ENCODE measurements at places on chromosomes 3 and 15. TPM values are rescaled to one million over a fixed set of nuclear protein-coding genes. Genes with fewer than 3 reads are reported as not detected.
A peak's percentile ranks its signal among the peaks of the same experiment; 100 is the strongest.

The HCLS1 gene
- total RNA-seq = 120 TPM

- no peak for DNase-seq
These were observed 3.1 kb downstream of the OXSR1 start for GRCh38 chr3:38168151-38169026.

The KIF23 gene
- 4.8 TPM for total RNA-seq

- no peak for DNase-seq
These were observed 41.3 kb downstream of the CMTM7 start for GRCh38 chr3:32432711-32433530.

- no peak for DNase-seq
These were observed 13.3 kb upstream of the CCR1 start for GRCh38 chr3:46221391-46221790.

- DNase-seq = no peak
These were observed 66.7 kb upstream of the TNIK start for GRCh38 chr3:171526869-171527268.

DNA sequence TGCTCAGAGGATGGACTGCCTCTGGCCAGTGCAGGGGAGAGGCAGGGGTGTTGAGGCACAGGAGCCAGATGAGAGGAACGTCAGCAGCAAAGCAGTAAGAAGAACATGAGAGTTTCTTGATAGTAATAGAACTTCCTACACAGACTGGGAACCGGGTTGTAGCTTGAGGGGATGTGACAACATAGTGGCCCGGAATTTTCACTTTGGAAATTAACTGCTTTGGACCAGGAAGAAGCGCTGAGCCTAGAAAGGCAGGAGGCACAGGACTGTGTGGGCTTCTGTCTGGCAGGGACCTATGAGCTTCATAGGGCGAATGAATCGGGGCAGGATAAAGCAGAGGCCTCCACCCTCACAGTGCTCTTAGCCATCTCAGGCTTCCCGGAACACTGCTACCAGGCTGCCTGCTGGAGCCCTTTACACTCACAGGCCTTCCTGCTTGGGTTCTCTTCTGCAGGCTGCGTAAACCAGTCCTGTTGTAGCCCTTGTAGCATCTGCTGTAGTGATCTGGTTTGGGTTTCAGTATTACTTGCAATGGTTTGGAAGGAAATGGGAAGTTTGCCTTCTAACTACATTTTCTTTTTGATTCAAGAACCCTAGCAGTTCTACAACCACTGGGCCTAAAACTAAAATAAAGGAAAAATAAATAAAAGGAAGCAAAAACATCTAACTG is 3.3 kb upstream of the ADPGK start:
- no peak for DNase-seq

GRCh38 chr3:130892759-130893375 is 1.0 kb upstream of the ATP2C1 start:
- peak; percentile 74 for DNase-seq

The WNT5A gene
- 29.3 TPM for total RNA-seq

- no peak for DNase-seq
These were observed 76.2 kb downstream of the OCA2 start for GRCh38 chr15:28022961-28023360.

DNA sequence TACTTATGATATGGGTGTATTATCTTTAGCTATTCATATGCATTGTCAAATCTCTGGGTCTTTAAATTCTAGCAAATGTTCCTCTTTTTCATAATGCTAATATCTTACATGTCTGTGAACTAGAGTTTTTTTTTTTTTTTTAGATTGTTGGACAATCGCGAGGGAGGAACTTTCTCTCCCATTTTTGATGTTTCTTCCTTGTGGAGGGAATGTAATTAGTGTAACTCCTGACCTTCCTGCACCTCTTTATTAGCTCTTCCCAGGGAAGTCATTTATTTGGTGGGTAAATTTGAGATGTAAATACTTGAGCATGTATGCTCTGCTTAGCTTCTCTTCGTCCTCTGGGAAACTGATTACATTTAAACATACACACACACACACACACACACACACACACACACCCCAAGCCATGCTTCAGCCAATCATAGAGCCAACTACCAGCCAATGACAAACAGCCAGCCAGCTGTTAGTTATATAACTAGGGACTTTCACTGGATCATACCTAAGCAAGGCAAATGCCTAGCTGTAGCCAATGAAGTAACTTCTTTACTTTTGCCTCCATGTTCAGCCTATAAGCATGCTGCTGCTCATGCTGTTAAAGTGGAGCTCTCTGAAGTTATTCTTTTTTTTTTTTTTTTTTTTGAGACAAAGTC is 8.3 kb upstream of the USP8 start:
- no peak for DNase-seq

The GPR62 gene
- total RNA-seq = not detected

DNA sequence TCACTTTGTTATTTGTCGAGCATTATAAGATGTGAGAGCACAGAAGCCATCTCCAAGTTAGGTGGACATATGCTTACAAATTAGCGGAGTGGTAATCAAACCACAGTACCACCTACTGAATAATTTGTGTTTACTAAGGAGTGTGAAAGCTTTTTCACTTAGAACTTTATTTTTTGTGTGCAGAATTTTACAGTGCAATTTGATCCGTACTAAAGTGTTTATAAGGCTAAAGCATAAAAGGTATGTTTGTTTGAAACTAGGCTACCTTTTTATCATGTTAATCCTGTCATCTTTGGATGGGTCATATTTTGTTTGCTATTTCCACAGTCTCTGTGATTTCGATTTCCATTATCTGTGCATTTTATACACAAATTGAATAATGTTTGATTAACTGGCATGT is 37.5 kb downstream of the MAP2K5 start:
- DNase-seq = no peak

DNA sequence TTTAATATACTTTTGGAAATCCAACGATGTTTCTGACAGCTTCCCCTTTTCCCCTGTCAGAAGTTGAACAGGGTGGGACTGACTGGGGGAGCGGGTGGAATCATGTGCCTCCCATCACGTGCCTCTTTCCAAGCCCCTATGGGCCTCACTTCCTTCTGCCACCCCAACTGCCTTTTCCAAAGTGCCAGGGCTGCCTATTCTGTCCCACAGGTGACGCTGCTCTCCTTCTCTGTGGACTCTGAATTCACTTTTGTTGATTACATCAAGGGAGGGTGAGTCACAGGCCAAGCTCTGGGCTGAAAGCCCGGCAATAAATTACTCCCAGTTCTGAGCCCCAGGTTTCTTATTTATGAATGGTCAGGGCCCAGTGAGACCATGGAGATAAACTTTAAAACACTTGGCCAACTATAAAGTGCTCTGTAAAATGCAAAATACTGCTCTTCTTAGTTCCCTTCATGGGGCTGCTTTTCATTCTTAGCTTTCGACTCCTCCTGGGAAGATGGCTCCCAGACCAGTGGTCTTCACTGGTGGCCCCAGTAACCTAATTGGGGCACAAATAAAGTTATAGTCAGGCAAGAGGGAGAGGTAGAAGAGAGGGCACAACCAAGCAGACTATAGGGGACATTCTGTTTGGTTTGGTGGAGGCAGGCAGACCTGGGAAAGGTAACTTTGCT is 12.3 kb downstream of the CPNE9 start:
- peak; percentile 81 for DNase-seq

The ESYT3 gene
- total RNA-seq = 85.1 TPM

DNA sequence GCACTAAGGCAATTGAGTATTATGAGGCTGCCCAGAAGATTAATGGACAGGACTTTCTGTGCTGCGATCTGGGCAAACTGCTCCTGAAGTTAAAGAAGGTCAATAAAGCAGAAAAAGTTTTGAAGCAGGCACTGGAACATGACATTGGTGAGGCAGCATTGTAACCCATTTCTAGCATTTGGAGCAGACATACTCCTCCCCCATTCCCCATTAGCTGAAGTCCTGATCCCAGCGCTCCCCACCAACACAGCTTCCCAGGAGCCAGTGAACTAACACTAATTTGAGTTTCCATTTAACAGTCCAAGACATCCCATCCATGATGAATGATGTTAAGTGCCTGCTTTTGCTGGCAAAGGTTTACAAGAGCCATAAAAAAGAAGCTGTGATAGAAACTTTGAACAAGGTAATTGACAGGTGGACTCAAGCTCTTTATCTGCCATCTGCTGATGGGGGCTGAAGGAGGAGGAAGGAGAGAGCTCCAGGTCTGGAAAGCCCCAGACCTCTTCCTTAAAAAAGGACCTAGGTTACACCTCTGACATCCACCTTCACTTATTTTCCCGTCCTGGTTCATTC is 22.6 kb downstream of the CSRNP1 start:
- DNase-seq = no peak

DNA sequence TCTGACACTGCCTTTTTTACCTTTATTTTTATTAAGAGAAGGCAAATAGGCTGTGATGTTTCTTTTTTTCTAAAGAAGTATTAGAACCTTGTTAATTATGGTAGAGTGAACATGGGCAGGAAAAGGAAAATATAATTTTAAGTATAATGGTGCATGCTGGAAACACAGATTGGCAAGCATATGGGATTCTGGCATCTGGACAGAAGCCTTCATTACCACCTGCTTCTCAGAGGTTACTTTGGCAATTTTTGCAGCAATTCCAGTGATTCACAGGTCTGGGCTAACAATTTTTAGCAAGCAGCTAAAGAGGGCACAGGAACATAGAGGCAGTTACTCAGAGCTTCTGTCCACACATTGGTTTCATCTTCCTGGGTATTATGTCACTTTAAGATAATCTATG is 258.3 kb downstream of the DIPK2A start:
- DNase-seq = no peak
